ENCODE measurements at places on chromosomes 1 and 21. TPM values are rescaled to one million over a fixed set of nuclear protein-coding genes. Genes with fewer than 3 reads are reported as not detected.
A peak's percentile ranks its signal among the peaks of the same experiment; 100 is the strongest.

The ARHGAP29 gene
- polyA plus RNA-seq = 1.3 TPM

DNA sequence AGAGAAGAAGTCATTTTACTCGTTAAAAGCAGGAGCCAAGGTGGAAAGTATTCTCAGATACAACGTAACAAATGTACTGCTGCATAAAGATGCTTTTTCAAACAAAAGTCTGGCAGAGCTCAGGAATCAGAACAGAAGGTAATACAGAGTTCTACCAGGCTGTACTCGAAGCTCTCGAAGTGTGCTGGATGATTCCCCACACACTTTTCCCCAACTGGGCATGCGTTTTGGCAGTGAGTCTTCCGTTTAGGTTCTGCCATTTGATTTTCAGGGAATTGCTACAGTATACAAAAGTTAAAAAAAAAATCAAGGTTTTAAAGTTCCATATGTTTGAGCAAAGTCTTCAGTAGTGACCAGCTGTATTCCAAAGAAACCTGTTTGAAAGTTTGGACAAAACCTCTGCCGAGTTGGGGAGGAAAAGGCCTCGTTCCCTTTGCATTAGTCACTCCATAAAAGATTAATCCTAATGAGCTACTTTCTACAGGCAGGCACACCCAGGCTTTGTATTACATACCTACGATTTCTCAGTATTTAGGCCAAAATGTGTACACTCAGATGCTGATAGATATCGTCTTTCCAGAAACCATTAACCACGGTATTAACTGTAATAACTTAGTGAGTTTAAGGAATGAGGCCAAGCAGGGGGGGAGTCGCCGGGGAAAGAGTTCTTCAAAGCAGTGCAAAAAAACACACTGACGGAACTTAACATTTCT, 477.1 kb downstream of the LMO4 start:
- no peak for DNase-seq

The TESK2 gene
- polyA plus RNA-seq = 8.2 TPM

The TMEM200B gene
- polyA plus RNA-seq = 0.78 TPM

The SPATA46 gene
- polyA plus RNA-seq = not detected

The SPATA6 gene
- 7.4 TPM for polyA plus RNA-seq

DNA sequence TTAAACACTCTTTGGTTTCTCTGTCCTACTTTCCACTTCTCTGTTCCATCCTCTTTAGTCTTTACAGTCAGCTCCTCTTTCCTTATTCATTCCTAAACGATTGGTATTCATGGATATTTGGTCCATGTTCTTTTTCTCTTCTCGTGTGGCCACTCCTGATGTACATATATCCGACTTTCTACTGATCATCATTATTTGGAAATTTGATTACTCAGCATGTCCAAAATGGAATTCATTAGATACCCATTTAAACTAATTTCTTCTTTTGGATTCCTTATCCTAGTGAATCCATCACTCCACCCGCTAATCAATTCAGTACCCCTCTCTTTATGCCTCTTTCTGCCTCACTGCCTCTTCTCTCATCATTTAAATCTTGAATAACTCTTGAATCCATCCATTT, 43.8 kb upstream of the TNFSF18 start:
- no peak for DNase-seq

DNA sequence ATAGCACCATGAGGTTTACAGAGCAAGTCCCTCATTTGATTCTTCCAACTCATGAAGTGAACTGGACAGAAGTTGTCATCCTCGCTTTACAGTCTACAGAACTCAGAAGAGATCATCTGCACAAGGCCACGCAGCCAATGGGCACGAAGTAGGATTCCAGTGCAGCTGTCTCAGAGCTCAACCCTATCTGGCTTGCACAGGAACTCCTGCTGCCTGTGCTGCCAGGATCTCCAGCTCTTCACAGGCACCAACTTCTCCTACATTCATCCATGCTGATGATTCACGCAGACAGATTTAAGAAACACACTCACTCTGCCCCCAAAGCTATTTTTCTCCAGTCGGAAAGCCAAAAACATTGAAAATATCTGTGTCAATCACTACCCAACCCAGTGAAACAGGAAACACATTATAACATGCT, 157.0 kb downstream of the RERE start:
- peak; percentile 40 for DNase-seq

The FBLIM1 gene
- 53.3 TPM for polyA plus RNA-seq

The FCRL5 gene
- not detected for polyA plus RNA-seq

DNA sequence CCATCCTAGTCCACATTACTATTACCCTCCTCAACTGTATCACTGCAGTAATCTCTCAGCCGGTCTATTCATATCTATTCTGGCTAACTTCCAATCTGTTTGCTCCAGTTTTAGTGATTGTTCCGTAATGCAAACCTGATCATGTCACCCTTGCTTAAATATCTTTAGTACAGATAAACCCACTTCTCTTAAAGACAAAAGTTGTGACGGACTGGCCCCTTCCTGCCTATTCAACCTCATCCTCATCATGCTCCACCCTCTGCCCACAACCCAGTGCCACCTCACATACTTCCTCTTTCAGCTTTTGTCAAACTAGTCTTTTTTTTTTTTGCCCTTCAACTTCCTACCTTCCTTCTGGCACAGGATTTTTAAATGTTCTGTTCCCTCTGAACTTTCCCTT, 2.8 kb upstream of the C1orf162 start:
- DNase-seq = no peak

DNA sequence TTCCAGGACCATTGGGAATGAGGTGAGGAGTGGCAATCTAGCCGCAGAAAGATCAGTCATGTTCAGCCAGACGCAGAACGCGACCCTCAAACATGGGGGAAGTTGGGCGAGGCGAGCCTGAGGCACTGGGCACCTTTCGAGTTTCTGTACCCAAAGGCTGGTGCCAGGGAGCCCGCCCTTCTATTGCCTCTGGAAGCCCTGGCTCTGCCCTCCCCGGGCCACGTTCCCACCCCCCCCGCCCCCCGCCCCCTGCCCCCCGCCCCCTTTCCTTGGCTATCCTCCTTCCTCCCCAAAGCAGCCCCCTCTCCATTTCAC, 2.2 kb upstream of the ZBTB7B start:
- DNase-seq = no peak

- no peak for DNase-seq
These were observed 28.6 kb downstream of the AGPAT3 start for GRCh38 chr21:43893536-43894205.

The SELL gene
- polyA plus RNA-seq = 4.7 TPM

The VHLL gene
- polyA plus RNA-seq = not detected

The CHD5 gene
- 13.5 TPM for polyA plus RNA-seq

The CTSK gene
- polyA plus RNA-seq = 4.0 TPM

DNA sequence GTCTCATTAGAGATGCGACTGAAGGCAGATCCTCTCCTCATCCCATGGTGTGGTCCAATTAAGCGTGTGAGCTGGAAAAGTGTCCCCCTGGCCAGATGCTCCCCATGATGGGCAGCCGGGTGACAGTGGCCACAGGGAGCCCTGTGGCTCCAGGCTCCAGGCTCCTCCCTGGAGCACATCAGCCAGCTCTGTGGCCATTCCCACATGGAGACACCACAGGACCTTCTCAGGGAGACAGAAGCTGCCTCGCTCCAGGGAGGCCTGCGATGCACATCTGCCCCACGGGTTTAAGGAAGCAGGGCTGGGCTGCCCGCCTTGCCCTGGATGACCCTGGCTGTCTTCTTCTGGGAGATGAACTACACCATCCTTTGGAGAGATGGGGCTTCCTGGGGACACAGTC, 99.9 kb upstream of the TLR5 start:
- DNase-seq = no peak

DNA sequence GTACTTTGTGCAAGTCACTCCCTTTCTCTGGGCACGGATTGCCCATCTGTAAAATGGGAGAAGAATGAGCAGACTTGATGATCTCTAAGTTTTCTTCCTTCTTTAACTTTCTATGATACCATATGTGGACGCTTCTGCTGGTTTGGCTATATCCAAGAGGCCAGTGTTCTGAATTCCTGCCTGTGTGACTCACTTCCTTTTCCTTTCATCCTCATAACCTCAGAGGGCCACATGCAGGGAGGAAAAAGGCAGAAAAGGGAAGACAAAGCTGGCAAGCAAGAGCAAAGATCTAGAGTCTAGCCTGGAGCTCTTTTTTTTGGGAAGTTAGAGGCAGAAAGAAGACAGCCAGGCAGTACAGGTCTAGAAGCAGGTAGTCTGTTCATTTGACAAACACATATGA, 151.2 kb downstream of the OMA1 start:
- DNase-seq = no peak

The CNKSR1 gene
- 0.70 TPM for polyA plus RNA-seq

The C1orf226 gene
- 7.8 TPM for polyA plus RNA-seq

- DNase-seq = no peak
These were observed 21.6 kb downstream of the ITGB2 start for GRCh38 chr21:44898851-44899767.

DNA sequence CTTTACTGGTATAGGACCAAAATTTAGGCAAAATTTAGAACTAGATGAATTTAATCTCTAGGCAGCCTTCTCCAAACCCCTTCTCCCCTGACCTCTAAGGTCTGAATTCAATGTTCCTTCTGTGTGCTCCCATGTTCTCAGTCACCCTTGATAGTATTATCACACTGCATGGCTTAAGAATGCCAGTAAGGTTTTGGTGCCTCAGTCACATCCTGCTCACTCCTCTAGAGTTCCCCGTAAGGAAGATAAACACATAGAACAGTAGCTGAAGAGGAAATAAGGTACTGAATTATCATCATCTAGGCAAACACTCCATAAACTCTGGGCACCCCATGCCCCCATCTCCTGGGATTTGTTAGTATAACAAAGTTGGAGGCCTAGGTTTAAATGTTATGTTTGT, 18.2 kb downstream of the PRRX1 start:
- no peak for DNase-seq

- DNase-seq = no peak
These were observed 41.7 kb upstream of the GPR25 start for GRCh38 chr1:200831091-200831490.

DNA sequence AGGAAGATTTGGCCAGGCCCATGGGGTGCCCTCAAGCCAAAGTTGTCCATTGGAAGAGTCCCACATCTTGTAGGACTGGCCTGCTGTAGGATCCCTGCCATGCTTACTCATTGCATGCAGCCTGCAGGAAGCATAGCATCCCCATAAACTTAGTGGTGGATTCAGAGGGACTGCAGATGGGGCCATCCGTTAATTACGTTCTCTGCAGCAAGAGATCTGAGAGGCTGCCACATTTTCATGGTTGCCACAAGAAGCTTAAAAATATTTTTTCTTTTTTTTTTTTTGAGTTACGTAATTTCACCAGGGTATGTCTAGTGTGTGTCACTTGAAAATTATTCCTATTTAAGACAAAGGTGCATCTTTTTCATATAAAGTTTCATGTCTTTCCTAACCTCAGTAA, 329.7 kb upstream of the USP24 start:
- peak; percentile 45 for DNase-seq

The BARHL2 gene
- 1.3 TPM for polyA plus RNA-seq

DNA sequence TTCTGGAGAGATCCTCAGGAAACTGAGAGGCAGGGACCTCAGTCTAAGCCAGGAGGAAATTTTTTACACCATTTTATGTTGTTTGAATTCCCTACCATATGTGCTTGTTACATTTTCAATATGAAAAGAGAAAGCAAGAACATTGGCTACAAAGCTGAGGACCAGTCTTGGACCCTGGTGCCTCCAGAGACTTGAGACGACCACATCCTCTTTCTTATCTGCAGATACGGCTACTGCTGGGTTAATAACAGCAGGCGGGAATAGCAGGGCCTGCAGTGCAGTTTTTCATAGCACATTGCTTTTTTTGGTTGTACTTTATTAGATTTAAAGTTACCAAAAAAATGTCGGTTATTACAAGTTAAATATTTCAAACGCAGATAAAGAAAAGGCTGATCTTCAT, 3.9 kb downstream of the KDM4A start:
- DNase-seq = no peak

GRCh38 chr1:27316860-27317259, 5.1 kb upstream of the TMEM222 start:
- no peak for DNase-seq

DNA sequence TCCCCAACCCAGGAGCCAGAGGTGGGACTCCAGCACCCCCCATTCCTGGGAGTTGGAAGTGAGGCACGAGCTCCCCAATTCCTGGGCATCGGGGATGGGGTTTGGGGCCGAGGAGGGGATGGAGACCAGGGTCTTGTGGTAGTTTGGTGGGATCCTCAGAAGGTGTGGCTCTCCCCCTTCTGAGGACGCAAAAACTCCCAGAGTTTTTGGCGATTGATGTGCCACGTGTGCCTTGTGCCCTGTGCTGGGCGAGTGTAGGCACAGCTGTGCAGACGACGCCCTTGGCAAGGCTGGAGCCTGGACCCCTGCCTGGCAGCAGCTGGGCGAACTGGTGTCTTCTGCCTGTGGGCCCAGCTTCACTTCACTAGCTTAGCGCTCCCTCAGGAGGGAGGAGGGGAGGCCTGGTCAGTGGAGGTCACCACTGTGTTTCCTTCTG, 2.6 kb downstream of the GUK1 start:
- DNase-seq = no peak

- no peak for DNase-seq
These were observed 10.7 kb upstream of the GPR25 start for GRCh38 chr1:200861937-200862647.

- DNase-seq = peak; percentile 47
These were observed 143.9 kb downstream of the NOS1AP start for GRCh38 chr1:162213281-162213912.

- DNase-seq = no peak
These were observed 166.9 kb downstream of the COL11A1 start for GRCh38 chr1:102941366-102941947.

The TMPRSS15 gene
- not detected for polyA plus RNA-seq

The TLR5 gene
- polyA plus RNA-seq = 0.36 TPM

DNA sequence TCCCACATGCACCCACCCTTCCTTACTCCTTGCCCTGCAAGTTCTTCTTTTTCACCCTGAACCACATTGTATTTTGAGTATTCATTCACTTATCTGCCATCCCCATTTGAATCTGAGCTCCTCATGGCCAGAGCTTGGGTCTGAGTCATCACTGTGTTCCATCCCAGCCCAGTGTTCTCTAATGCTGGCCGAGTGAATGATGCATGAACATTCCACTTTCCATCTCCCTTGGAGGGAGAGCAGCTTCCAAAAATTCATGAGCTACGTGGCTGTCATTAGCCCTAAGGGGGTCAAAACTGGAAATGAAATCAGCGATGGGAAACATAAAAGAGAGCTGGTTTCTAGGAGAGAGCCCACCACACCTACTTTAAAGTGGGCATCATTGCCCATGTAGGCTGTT, 187.0 kb upstream of the USP24 start:
- no peak for DNase-seq

The RNF186 gene
- 0.98 TPM for polyA plus RNA-seq
